Cardiac fibroblast (primary cell): ENCODE measurements at places on chromosomes 11 and 22.

GRCh38 chr11:5684646-5685362 is at the start of gene TRIM5:
Gene TRIM5 (minus strand): TSS chr11:5685074. CDS start chr11:5680177, 4,897 bp downstream.
- DNase-seq, result peak; percentile 98

- peak; percentile 59 for DNase-seq
Observed at GRCh38 chr11:2912498-2912897, 16.7 kb downstream of the PHLDA2 start.

DNA sequence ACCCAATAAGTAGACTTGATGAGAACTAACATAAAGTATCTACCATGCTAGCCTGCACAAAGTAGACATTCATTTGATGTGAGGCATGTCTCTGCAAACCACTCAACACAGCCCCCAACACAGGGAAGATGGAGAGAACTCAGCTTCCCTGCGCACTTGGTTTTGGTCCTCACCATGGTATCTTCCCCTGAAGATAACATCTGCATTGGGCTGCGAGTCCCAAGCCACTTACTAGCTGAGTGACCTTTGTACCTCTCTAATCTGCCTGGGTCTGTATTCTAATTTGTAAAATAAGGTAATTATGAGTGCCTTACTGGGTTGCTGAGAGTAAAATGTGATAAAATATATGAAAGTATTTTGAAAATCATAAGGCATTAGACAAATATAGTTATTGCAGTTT is 30.7 kb downstream of the PPFIA1 start:
- DNase-seq, result no peak

GRCh38 chr11:120316880-120317688 is 8.0 kb upstream of the TLCD5 start:
- DNase-seq, result peak; percentile 68

DNA sequence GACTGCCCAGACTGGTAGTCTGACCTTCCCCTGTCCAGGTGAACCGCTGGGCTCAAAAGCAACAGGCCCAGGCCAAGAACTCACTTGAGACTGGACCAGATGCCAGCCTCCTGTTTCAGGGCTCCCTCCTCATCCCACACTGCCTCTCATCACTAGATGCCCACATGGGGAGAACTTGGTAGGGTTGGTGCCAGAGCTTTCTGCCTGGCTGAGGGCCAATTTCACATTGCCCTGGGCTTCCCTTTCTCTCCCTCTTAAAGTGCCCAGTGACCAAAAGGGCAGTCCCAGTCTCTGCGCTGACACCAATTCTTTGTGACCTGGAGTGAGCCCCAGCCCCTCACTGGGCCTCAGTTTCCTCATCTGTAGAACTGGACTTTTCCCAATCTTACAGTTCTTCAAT is 41.7 kb downstream of the C11orf58 start:
- no peak for DNase-seq
